Activated CD8-positive, alpha-beta memory T cell treated with anti-CD3 and anti-CD28 coated beads, Interleukin-2, amount 10 ng/mL, durations not matched to agents 7 days and 5 days (primary cell): ENCODE measurements at places on chromosomes 7 and 10.

DNA sequence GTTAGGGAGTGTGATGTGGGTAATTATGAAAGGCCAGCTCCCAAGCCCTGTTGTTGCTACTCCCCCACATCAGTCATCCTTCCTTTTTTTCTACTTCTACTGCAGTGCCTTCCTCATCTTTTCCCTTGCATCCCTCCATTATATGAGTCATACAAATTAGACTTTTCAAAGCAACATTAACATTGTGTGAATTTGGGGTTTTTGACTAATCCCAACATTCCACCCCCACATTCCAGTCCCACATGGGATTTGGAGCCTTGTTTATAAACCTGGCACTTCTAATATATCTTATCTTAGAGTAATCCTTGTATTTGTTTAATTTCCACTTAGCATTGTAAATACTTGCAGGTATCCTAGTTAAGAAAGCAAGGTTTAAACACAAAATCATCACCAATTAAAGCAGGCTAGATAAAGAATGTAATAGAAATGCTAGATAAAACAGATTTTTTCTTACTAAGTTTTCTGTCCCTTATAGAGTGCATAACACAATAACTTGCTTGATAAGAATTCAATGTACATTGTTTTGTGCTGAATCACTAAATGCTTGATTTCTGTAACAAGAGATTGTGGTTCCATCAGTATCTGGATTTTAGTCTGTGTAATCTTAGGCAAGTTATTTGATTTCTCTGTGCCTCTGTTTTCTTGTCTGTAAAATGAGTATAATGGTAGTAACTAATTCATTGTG is 165.8 kb downstream of the CFTR start:
- no peak for DNase-seq

DNA sequence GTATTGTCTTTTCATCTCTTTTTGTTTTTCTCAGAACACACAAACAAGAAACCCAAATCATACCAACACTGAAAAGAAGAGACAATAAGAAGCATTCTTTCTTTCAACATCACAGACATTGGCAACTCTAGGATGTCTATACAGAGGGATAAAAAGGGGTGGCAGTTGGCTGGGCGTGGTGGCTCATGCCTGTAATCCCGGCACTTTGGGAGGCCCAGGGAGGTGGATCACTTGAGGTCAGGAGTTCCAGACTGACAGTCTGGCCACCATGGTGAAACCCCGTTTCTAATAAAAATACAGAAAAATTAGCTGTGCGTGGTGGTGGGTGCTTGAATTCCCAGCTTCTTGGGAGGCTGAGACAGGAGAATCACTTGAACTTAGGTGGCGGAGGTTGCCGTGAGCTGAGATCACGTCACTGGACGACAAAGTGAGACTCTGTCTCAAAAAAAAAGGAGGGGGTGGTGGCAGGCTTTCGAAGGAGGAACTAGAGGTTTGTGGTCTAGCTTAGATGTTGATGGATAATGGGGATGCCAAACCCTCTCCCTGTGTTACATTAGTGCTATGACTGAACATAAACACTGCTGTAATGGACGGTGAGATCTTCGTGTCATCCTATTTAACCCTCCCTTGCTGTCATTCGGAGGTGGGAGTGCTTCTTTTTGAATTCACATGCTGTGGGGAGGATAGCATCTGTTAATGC is 9.4 kb downstream of the CNNM2 start:
- no peak for DNase-seq

DNA sequence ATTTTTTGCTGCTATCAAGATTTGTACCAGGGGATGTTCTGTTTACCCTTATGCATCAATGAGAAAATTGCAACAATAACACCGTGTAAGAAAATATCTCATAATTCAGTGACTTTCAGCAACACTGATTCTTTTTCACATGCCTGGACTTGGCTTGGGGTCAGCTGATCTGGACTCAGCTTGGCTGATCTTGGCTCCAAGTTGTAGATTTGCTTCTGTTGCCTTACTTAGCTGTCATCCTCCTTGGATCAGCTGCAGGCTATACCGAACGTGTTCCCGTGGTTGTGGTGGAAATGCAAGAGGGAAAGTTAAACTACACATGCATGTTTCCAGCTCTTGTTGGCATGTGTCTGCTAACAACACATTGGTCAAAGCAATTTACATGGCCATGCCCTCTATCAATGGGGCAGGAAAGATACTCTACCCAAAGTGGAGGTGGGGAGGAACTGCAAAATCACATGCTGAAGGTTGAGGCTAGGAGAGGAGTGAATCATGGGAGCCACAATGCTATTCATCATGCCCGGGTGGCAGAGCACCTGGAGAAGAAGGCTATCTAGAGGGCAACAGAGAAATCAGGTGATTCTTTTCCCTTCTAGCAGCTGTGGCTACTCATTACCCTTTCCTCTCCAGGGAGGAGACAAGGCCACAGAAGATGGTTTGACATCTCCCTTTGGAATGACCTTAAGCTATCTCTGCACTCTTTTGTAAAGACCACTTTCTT is 1276.3 kb upstream of the AUTS2 start:
- no peak for DNase-seq

DNA sequence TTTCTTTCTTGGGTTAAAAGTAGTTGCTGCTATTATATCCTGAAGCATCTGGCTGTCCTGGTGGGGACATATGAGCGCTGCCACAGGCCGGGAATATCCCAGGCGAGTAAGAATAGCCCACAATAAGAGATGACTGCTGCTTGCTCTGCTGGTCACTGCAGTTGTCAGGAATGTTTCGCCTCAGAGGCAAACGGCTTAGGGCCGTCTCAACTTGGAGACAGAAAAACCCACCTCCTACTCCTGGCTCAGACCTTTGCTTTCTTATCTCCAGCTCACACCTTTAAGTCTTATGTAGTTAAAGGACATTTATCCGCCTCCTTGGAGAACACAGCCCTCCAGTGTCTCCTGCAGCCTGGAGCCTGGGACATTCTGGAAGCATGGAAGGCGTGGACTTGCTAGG is at the start of gene GJD4:
Gene GJD4, plus strand, starts transcription at position 151 of the 400 bp plus-strand sequence. Its CDS starts 227 bp downstream, at position 378.
- no peak for DNase-seq

GRCh38 chr10:89554433-89554832 is 19.0 kb upstream of the SLC16A12 start:
- DNase-seq = no peak
